ENCODE measurements at places on chromosomes 11 and 22.

- no peak for DNase-seq
Measured at GRCh38 chr11:33709466-33709865, 8.8 kb upstream of the C11orf91 start.

DNA sequence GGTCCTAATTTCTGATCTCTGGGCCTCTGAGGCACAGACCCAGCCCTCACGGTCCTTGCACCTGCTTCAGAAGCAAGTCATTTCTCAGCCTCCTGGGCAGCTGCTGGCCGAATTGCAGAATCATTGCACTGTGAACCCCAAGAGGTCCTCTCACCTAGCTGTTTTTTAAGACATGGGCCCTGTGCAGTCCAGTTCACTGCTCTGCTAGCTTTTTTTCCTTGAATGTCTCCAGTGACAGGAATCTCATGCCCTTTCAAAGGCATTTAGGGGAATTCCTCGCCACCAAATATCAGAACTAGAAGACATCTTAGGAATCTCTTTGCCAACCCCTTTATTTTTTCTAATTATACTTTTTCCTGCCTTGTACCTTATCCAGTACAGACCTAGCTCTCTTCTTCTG is 35.6 kb upstream of the TP53I11 start:
- DNase-seq, result no peak

DNA sequence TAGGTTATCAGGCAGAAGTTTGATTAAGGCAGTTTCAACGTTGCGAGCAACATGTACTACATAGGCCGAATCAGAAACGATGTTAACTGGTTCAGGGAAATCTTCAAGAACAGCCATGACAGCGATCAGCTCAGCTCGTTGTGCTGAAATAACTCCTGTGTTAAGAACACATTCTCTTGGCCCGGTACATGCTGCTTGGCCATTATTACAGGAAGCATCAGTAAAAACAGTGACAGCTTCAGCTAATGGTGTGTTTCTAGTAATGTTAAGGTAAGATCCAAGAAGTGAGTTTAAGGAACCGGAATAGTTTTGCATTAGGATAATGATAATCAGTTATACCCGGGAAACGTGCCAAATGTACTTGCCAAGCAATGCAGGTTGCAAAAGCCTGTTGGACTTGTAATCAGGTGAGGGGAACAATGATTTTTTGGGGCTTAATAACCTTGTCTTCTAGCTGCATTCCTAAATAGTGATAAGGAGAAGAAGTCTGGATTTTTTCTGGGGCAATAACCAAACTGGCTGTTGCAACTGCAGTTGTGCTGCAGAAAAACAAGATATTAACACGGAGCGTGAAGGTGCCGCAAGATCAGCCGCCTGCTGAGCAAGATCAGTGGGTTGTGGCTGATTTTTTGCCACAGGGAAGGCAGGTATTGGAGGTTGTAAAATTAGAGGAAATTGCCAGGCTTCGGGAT is 14.3 kb downstream of the OR52K1 start:
- no peak for DNase-seq

DNA sequence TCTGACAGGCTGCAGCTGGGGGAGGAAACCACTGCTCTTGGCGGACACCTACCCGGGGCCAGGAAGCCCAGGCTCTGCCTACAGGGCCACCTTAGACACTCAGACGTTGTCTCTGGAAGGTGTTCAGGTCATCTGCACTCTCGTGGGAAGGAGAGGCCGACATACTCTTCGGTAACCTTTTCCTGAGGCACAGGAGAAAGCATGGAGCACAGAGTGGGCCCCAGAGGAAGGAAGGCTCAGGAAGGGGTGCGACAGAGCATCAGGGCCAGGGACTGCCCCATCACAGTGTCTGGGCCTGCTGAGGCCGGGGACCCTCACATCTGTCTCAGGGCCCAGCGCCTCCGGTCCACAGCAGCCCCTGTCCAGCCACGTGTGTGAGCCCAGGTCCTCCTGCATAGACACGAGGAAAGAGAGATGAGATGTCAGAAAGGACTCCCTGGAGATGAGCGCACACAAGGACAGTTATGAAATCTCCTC is 18.2 kb upstream of the TUB start:
- DNase-seq, result no peak

DNA sequence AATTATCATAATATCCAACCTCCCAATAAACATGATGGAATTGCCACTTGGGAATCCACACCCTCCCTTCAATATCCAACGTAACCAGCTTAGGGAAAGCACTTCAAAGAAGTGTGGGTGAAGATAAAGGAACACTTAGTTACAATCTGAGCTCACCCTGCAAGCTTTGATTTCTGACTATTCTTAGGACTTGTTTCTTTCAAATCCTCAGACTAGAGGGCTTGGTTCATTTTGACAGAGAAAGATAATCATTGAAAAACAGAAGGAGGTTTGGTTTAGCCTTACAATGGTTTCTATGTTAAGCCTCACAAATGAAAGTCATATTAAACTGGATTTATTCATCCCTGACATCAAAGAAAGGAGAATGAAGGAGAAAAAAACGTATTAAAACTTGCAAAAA is 57.9 kb upstream of the SYT13 start:
- no peak for DNase-seq

GRCh38 chr22:31088233-31088986 is 7.3 kb downstream of the SMTN start:
- no peak for DNase-seq

DNA sequence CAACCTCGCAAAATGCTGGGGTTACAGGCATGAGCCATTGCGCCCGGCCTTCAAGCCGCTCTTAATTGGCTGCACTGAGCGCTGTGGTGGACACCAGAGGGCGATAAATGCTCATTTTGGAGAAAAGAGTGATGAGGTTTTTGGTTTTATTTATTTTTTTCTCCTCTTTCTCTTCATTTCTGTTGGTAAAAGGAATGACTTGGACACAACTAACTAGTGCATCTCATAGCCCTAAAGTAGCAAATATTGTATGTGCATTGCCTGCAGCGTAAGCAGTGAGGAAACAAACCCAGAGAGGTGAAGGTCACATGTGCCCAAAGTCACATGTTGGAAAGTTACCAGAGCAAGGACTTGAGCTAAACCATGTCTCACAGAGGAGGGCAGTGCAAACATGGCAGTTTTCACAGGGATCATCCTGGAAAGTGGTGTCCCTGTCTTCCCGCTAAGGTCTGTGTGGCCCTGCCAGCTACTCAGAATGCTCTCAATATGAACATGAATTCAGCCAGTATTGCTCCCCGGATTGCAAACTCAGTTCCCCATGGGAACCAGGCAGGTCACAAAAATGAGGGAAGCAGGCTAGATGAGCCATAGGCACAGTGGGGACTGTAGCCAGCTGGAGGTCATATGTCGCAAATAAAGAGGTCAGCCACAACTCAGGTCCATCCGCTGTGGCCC is 8.6 kb upstream of the CD82 start:
- peak; percentile 38 for DNase-seq

DNA sequence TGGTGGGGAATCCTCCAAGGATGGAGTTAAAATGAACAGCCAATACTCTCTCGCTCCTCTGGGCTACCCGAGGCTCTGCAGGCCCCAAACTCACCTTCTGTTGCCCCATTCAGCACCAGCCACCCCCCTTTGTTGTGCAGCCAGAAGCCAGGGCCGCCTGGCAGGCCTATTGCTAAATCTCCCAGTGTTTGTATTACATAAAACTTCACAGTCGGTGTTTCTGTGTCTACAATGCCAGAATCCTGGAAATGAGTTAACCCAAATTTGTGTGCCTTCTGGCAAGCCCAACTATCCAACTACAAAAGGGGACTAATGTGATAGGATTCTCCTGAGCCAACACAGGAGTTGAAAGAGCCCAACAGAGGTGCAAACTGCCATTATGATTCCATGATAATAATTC is 9.3 kb downstream of the KCNJ5 start:
- no peak for DNase-seq

- DNase-seq, result no peak
Measured at GRCh38 chr22:48635816-48636215, 1191.9 kb downstream of the BRD1 start.

DNA sequence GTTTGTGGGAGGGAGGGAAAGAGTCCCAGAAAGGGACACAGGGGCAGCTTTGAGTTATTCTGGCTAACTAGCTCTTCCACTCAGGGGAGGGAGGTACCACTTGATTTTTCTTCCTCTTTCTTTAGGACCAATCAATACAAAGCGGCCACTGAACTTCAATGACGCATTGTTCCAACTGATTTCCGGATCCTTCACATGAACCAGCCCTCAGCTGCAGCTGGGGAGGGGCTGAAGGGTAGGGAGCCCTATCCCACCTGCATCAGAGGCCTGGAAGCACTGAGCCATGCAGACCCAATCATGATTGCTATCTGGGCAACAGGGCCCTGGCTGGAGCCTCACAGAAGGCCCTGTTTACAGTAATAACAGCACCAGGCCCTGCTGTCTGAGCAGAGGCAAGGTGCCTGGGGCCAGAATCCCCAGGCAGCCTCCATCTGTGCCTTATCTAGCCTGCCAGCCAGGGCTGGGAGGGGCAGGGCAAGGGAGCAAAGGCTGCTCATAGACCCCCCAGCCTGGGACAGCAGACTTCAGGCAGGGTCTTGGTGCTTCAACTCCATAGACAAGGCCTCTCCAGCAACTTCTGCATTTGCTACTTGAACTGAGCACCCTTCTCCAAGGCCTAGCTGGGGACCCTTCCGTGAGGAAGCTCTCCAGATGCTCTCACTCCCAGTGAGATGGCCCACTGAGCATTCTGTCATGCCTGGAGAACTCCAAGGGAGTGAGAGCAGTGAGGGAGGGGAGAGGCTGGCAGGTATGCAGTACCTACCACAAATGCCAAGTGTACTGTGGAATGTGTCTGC is 22.5 kb downstream of the CLPB start:
- no peak for DNase-seq

- DNase-seq, result no peak
Measured at GRCh38 chr11:94862926-94863880, 95.0 kb downstream of the AMOTL1 start.

DNA sequence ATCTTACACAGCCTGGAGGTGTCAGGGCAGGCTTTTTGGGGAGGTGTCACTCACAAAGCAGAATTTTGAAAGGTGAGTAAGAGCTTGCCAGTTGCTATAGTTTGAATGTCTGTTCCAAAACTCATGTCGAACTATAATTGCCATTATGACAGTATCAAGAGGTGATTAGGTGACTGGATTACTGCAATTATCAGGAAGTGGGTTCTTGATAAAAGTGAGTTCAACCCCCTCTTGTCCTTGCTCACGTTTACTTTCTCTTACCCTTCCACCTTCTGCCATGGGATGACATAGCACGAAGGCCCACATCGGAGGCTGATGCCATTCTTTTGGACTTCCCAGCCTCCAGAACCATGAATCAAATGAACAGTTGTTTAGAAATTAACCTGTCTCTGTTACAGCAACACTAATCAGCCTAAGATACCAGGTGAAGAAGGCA is 4.7 kb upstream of the C11orf86 start:
- no peak for DNase-seq

- no peak for DNase-seq
Measured at GRCh38 chr11:12216671-12217374, 106.4 kb downstream of the MICAL2 start.

DNA sequence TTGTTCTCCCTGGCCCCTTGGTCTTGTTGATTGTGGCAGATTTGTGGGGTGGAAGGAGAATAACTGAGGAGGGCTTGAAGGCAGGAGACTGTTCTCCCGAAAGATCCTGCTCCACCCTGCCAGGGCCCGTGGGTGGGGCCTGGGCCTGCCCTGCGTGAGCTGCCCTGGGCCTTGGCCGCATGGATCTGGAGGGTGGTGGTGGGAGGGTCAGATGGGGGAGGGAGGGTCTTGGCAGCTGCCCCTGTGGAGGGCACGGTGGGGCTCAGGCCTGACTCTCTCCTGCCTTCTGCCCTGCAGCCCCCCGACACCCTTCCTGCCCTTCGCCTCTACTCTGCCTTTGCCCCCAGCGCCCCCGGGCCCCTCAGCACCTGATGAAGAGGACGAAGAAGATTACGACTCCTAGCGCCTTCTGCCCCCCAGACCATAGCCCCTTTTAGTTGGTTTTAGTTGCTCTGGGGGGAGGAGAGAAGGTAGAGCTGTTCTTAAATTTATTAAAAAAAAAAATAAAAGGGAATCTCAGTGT is 1.9 kb downstream of the DRAP1 start:
- DNase-seq, result no peak

GRCh38 chr11:129895126-129896041 is at the start of gene NFRKB:
Gene NFRKB (minus strand): TSS chr11:129895578. CDS start chr11:129892849, 2,729 bp downstream.
- DNase-seq, result peak; percentile 88

- no peak for DNase-seq
Measured at GRCh38 chr11:120712881-120713280, 201.3 kb downstream of the GRIK4 start.

- peak; percentile 72 for DNase-seq
Measured at GRCh38 chr11:65553301-65554001, 4.7 kb downstream of the LTBP3 start.

DNA sequence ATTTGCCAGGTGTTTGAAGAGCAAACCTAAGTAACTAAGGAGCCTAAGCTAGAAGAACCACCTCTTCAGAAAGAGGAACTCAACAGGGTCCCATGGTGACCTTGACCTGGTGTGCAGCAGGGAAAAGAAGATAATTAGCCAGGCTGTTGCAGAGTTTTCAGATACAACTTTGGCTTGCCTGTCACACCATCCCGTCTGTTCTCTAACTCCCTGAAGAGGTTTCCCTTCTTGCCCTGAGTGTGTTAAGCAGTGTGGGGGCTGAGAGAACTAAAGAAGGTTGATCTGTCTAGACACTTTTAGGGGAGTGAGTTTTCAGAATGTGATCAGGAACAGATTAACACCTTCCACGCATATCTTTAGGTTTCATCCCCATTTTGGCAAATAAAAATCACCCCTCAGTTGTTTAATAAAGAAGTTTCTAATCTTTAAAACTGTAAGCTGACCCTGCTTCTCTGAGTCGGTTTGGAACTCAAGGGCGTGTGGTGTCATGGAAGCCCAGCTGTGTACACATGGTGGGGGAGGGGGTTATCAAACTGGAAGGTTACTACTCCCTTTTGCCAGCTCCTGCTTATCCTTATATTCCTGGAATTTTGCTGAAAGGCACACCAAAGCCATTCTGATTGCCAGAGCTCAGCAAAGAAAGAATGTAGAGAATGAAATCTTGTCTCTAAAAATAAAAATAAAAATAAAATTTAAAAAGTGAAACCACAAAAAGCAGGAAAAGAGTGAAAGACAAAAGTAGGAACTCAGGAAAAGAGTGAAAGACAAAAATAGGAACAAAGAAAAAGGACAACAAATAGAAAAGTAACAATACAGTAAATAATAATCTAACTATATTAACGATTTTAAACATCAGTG is 70.2 kb downstream of the DBX1 start:
- DNase-seq, result no peak

DNA sequence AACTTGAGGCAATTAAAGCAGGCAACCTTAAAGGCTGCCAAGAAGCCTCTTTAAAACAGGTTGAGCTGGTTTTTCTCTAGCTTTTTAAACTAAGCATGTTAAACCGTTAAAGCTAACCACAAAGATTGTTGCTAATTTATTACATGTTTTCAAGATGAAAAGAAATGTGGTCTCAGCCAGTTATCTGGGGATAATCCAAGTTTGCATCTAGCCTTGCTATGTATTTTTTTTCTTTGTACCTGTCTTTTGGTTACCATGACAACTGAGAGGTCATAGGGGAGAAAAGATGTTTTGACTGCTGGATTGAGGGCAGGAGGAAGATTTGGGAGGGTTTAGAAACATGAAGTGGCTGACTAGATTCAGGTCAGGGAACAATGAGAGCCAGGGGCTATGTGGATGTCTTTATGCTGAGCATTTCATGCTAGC is 19.2 kb upstream of the PGM2L1 start:
- no peak for DNase-seq

All from activated T-helper 1 cell treated with Interleukin-2 at 50 U/mL for 16 hours (primary cell).